Central memory CD4-positive, alpha-beta T cell (primary cell): ENCODE measurements at places on chromosomes 12 and 14.

- no peak for DNase-seq
Measured at GRCh38 chr12:57609781-57610553, 1.3 kb upstream of the ARHGEF25 start.

DNA sequence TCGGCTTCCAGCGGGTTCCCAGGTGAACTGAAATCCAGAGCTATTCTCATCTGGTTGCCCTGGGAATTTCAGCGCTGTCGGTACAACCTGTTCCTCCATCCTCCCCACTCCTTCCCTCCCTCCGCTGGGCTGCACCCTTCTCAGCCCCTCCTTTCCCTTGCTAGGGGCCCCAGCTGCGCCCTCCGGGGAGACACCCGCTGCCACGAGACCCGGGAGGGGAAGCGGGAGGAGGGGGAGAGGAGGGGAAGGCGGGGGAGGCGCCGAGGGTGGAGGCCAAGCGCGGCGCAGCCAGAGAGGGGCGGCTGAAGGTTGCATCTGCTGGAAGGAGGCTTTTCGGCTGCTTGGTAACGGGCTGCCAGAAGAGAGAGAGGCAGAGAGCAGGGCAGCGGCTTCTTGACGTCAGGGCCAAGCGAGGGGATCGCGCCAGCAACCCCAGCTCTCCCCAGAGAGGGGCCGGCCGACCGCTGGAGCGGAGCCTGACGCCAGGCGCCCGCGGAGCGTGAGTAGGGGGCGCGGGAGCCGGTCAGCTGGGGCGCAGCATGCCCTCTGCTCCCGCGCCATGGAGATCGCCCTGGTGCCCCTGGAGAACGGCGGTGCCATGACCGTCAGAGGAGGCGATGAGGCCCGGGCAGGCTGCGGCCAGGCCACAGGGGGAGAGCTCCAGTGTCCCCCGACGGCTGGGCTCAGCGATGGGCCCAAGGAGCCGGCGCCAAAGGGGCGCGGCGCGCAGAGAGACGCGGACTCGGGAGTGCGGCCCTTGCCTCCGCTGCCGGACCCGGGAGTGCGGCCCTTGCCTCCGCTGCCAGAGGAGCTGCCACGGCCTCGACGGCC lies at the start of gene KCNA5:
TSS of gene KCNA5 (plus strand) at position 291 of the 831 bp plus-strand sequence. CDS start at position 560, 269 bp downstream.
- DNase-seq: no peak

- DNase-seq: no peak
Measured at GRCh38 chr12:70721656-70722357, 84.6 kb upstream of the PTPRB start.

DNA sequence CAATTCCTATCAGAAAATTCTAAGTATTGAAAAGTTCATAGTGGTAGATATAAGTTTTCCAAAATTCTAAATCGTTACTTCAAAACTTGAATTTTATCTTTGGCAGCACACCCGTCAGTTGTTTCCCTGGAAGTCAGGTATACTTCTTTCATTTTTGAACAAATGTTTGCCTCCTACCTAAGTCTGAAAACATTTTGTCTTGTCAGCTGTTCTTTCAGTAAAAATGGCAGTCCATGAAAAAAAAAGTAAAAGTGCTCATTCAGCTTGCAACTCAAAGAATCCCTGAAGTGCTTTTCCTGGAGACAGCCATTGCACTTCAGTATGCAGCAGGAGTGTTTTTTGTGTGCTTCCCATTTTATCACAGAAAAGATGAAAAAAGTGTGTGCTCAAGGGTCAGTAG lies 130.1 kb upstream of the NEDD1 start:
- no peak for DNase-seq

DNA sequence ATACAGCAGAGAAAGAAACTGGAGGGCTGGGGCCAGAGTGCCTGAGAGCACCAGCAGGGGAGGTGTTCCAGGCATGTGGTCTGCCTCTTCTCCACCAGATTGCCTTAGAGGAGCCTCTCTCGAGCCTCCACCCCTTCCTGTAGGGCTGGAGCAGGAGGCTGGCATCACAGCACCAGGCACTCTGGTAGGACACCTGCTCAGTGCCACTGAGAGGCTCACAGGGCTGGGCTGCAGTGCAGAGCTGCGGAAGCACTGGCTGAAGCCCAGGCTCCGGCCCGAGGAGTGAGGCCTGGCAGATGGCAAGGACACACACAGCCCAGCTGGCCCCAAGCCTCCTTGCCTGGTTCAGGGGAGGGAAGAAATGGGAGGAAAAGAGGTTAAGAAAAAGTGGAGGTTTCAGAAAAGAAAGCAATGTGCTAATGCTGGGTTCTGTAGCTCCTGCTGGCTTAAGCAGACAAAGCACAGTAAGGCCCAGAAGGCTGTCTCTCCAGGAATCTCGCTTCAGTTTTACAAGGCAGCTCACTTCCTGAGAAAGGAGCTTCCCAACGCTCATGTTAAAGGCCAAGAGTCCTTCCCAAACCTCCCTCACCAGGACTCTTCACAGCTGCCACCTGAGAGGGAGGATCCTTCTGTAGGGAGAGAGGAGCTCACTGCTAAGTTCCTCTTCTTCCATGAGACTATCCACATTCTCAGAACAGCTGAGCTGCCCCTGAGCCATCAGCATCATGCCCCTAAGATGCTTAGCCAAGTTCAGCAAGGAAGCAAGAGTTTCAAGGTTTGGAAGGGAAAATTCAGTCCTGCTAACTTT lies 23.8 kb downstream of the SPTB start:
- DNase-seq: no peak

DNA sequence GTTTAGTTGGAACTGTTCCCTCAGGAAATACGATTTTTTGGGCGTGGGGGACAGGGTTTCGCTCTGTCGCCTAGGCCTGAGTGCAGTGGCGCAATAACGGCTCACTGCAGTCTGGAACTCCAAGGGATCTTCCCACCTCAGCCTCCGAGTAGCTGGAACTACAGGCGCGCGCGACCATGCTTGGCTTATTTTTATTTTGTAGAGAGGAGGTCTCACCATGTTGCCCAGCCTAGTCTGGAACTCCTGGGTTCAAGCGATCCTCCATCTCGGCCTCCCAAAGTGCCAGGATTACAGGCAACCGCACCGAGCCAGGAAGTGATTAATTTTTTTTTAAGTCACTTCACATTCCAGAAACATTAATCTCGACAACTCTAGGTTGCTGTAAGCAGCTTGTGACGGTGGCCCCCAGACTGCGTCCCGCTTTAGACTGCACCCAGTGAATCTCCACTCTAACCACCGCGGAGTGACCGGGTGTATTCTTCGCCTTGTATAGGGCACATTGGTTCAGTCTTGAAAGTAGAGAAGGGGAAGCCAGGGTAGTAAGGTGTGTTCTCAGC lies 830 bp upstream of the MIS18BP1 start:
- DNase-seq: no peak

GRCh38 chr12:50401500-50402081 lies 906 bp downstream of the LARP4 start:
- DNase-seq: no peak

DNA sequence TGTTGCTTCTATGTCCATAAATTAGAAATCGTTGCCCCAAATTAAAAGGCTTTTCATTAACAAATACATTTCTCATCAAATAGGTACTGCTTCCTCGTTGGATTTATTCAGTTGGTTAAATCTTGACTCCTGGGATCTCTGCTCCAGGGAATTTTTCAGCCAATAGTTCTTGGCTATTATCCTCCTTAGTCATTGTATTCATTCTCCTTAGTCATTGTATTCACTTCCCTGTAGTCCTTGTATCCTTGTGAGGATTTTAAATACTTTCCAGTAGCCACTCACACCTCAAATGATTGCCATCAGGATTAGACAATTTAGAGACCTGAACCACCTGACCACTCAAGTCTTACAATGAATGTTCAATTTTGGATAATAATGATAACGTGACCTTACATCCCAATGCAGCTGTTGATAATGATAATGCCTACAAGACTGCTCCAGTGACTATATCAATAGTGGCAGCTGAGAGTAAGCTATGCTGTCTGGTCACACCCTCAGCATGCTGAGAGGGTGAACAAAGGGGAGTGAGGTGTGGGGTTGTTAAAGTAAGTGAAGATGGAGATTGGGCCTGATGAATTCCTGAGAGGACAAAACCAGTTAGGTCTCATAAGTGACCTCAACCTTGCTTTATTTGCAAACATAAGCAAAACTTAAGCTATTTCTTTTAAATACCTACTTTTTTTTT lies 193.7 kb upstream of the RTL1 start:
- no peak for DNase-seq

DNA sequence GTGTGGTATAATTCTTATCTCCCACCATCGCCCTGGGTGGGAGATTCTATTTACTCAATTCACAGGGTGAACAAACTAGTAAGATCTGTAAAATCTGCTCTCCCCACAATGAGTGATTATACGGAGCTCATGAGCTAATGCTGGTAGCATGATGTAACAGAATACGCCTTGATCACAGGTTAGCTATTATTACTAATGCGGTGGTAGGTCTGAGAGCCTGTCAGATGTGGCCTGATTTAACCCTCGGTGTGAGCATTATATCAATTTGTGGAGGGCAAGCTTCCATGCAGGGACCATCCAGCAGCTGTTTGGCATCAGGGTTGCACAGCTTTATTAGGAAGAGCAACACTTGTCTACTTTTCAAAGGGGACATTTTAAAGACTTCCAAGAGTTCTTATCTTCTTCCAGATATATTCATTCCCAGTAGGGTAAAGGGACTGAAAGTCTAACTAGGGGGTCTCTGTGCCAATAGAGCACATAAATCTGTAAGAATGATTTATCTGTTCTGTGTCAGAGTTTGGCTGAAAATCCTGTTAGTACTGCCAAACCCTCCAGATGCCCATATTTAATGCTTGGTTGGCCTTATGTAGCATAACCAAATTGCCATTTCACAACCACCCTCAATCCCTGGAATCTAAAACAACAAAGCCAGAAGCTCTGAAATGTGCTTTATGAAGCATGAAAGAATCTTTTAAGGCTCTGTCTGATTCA lies 18.7 kb downstream of the TSHR start:
- peak; percentile 8 for DNase-seq

DNA sequence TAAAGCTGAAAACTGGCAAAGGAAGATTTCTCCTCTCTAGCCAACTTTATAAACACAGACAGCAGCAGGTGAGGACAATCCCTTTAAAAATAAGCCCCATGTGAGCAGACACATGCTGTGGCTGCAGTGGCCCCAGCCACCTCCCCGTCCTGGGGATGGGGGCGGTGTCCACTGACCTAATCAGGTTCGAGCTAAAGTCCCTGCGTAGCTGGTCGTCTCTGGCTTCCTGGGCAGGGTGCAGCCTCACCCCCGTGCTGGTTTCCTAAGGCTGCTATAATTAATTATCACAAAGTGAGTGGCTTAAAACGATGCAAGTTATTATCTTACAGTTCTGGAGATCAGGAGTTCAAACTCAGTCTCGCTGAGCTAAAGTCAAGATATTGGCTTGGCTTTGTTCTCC lies 1.0 kb downstream of the BDKRB1 start:
- DNase-seq: no peak

DNA sequence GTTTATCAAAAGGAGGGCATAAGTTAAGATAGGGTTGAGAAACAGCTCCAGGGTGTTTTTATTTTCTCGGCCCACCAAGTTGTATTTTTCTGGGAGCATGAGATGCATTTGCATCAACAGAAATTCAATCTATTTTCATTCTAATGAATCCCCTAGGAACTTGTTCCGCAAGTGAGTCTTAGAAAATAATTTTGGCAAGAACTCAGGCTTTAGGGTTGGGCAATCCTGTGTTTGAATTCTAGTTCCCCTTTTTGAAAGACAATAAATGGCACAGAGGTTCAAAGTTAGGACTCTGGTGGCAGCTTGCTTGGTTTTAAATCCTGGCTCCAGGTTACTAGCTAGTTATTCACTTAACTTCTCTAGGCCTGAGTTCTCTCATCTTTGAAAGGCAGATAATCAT lies 23.7 kb downstream of the SLC5A8 start:
- DNase-seq: no peak

GRCh38 chr12:50325890-50326391 lies 42.6 kb upstream of the LIMA1 start:
- no peak for DNase-seq

- no peak for DNase-seq
Measured at GRCh38 chr14:74346341-74346740, 1.9 kb upstream of the VRTN start.

- no peak for DNase-seq
Measured at GRCh38 chr12:117118838-117119591, 19.8 kb upstream of the TESC start.

DNA sequence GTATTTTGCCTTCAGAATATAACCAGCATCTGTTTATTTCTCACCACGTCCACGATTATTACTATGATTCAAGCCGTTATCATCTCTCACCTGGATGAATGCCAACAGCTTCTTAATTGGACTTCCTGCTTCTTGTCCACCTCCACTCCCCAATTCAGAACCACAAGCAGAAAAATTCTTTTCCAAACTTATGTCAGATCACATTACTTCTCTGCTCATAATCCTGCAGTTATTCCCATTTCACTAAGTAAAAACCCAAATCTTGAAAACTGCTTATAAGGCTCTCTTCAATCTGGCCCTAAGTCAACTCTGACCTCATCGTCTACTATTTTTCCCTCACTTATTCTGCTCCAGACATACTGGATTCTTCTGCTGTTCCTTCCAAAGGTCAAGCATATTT lies 2.0 kb downstream of the CRY1 start:
- no peak for DNase-seq

DNA sequence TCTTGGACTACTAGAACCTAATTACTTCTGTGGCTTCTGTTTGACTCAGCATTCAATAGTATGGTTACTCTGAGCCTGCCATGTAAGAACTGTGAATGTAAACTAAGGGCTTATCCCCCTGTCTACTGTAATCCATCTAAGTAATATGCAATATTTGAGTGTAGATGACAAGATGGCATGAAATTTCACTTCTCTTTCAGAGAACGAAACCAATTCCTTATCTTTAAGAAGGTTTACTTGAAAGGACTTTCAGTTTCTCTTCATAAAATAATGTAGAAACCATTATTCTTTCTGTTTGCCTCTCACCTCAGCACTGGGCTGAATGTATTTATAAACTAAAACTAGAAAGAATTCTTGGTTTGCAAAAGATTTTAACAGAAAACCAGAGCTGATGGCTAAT lies 60.4 kb upstream of the ARID2 start:
- DNase-seq: peak; percentile 23

DNA sequence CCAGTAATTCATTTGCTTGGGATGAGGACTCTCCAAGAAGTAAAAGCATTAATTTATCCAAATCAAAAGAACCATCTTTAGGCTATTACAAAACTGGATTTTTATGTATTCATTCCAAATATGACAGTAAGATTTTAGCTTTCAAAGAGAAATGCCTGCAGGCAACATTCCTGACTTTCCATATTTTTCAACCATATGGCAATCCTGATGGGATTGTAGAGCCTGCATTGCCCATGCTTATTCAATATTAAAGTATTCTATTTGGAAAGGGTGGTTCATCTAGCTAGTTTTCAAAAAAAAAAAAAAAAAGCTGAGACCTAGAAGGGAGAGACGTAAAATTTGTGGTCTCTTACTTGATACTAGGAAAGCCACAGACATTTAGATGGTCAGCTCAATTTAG lies 1253.7 kb downstream of the LRFN5 start:
- no peak for DNase-seq

DNA sequence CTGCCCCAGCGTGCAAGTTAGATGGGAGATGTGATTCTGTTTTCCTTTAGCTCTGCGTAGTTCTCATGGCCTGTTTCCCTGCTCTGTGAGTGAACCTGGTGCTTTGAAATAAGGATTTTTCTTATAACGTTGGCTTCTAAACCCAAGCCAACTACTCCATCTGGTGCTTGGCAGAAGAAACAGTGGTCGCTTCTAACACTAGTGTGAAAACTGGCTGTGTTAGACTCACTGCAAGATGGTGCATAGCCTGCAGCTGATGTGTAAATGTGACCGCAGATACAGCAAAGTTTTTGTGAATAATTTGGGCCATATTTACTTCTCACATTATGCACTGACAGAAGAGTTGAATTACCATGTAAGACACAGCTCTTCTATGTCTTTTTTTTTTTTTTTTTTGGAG lies 12.2 kb downstream of the GTF2H3 start:
- no peak for DNase-seq
